ENCODE measurements at places on chromosomes 7 and 10.

DNA sequence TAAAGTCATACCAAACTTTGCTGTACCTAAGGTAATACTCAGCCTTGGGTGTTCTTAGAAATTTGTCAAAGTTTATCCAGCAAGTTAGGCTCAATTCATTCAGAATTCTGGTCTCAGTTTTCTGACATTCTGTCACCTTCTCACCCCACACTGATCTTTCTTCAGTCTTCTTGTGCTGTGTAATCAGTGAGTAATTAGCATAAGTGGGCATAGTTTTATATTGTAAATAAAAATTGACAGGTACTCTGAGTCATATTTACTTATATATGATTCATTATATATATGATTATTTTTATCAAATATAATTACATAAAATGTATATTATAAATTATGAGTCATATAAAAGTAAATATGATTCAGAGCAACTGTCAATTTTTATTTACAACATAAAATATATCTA lies 170.9 kb upstream of the MAGI2 start:
- DNase-seq, result no peak

GRCh38 chr10:131933016-131933695 lies 32.3 kb downstream of the PPP2R2D start:
- DNase-seq, result no peak

DNA sequence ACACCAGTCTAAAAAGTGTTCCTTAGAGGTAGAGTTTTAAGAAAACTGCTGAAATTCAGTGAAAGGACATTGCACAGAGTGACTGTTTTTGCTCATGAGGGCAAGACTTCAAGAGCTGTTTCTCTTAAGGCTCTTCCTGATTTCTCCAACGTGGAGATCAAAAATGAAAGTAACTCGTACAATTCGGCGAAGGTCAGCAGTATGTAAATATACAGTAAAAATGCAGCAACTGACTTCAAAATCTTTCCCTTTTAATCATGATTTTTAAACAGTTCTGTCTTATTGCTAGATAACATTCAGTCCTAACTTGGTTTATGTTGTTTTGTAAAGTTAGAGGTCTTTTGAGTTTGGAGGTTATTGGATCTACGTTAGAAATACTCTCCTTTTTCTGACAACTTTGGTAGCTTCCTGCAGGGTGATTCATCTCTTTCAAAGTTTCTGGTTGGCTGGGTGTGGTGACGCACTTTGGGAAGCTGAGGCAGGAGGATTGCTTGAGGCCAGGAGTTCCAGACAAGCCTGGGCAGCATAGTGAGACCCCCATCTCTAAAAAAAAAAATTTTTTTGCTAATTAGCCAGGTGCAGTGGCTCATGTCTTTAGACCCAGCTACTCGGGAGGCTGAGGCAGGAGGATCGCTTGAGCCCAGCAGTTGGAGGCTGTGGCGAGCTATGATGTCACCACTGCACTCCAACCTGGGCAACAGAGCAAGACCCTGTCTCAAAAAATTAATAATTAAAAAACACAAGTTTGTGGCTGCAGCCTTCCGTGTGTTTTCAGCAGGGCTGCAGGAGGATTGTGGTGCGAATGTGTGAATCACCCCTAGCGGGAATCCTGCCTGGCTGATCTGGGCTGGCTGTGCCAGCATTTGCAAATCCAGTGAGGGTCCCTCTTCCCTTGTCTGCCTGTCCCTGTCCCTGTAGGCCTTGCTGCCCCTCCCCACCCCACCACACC lies 29.2 kb upstream of the AP5Z1 start:
- no peak for DNase-seq

GRCh38 chr10:89159761-89160160 lies 47.4 kb downstream of the CH25H start:
- no peak for DNase-seq

DNA sequence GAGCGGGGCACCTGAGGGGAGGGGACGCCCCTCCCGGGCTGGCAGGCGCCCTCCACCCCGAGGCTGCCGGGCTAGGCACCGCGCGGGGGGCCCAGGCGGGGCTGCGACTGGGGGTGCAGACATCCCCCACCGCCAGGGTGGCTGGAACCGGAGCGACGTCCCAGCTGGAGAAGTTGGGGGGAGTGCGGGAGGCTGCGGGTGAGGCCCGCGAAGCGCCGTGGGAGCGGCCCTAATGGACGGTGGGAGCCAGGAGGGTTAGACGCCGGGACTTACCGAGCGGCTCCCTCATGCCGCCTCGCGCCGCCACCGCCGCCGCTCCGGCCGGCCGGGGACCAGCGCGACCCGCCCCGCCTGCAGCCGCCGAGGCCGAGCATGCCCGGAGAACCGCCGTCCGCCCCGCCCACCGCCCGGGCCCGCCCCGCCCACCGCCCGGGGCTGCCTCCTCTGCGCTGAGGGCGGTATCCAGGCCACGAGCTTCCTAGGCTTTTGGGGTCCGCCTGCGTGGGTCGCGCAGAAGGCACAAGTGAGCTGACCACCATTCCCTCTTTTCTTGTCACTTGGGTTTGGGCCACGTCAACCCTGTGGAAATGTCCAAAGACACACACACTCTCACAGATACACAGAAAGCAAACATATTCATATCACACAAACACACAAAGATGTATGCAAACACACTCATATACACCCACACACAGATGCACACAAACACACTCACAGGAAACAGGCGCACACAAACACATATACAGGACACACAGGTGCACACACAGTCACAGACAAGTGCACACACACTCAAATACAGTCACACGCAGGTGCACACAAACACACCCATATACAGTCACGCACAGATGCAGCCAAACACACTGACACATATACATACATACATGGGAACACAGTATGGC lies at the start of gene JCAD:
JCAD (minus strand) TSS at position 378 of the 899 bp plus-strand sequence. CDS start 11,774 bp downstream, outside the sequence.
- DNase-seq, result peak; percentile 88

- DNase-seq, result no peak
These were observed 23.1 kb upstream of the ZNF735 start for GRCh38 chr7:64183827-64184372.

DNA sequence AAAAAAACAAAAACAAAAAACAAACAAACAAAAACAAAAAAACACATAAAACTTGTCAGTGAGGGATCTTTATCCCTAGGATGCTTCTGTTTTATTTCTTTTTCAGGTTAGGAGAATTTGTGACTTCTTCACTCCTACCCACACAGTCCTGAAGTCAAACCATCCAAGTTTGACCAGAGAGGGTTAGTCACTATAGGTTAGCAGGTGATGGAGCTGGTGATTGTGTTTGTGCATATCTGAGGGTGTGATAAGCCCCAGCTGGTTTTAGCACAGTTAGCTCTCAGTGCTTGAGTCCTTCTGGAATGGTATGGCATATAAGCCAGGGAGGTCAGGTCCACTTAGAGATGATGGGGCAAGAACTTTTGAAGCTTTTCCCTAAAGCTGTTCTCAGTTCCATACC lies 11.8 kb upstream of the IKZF1 start:
- no peak for DNase-seq

- DNase-seq, result no peak
These were observed 53.1 kb upstream of the C7orf33 start for GRCh38 chr7:148537435-148537834.

DNA sequence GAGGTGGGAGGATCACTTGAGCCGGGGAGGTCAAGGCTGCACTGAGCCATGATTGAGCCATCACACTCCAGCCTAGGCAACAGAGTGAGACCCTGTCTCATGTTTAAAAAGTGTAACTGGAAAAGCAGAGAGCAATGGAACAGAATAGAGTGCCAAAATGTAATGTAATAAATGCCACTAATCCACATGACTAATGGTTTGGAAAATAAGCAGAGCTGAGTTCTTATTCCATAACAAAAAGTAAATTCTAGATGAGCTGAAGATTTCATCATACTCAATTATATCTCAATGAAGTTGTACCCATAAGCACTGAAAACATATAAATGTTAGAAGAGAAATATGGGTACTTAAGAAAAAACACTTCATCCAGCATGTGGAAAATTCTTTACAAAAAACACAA lies 132.6 kb downstream of the USP6NL start:
- DNase-seq, result no peak

DNA sequence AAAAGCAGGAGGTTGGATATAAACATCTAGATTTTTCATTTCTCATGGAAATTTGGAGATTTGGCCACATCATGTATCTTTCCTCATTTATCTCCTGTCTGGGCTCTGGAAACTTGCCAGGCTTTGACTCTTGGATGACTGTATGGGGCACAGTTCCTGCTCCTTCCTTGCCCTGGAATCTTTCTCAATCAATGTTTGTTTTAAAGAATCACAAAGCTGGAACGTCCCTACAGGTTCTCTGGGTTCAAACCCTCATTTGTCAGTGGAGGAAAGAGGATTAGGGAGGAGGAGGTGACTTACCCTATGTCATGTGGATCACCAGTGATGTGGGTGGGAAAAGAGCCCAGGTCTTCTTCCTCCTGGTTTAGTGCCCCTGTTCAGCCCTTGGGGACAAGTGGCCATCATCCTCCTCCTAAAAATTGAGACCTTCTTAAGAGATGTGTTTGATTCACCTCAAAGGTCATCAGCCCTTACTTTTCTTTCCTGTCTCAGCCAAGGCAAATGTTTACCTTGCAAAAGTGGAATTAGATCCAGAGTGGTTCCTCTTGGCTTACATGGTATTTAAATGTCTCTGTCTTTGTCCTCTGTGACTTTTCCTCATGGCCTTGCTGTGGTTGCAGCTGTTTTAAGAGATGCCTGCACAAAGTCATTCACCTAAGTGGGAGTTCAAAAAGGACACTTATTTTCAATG lies 38.8 kb upstream of the PDZD8 start:
- DNase-seq, result no peak

- no peak for DNase-seq
These were observed 176.6 kb upstream of the TNS3 start for GRCh38 chr7:47758546-47758945.

DNA sequence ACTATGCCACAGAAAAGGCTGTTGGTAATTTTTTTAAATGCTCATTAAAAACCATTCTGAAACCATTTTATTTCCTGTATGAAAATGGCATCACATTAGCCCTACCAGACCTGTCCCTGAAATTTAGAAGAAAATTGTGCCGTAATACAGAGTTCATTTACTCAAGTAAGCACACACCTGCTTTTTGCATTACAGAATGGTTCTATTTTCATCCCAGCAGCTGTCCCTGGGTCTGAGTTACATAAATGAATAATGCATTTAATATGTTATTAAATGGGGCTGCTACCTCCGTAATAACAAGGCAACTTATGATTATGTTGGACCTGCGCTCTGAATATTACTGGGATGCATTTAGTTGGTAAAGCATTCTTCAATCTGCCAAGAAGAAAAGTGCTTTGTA lies 508.9 kb downstream of the SORCS1 start:
- DNase-seq, result no peak

DNA sequence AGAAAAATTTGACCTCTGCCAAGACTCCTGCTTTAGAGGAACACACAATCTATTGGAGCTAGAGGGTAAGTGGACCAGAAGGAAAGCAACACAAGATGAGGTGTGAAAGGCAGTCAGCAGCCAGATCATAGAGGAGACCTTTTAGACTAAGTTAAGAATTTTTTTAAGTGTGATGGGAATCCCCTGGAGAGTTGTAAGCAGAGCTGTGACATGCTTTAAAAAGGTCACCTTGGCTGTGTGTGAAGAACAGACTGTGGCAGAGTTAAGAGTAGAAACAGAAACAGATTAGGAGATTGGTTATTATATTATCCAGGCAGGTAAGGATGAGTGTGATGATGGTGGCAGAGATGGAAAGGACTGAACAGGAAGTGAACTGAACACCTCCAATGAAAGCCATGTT lies 23.5 kb downstream of the CPEB3 start:
- DNase-seq, result no peak

Measured in ecto neural progenitor cell (in vitro differentiated cells).